ENCODE measurements at places on chromosomes 3 and 15.

DNA sequence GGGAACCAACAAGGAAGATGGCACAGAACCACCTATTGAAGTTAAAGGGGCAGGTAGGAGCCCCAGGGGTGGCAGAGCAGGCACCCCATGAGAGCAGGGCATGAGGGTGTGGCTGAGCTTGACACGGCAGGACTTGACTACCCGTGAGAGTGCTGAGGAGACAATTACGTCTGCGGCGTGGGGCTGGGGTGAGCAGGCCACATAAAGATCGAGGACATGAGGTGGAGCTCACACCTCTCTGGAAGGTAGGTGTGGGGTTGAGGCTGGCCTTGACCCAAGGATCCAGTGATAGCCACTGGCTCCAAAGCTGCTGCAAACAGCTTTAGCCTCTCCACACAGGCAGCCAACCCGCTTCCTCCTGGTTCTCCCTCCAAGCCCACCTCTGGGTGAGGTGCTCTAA, 64.5 kb downstream of the PCSK6 start:
- no peak for DNase-seq

DNA sequence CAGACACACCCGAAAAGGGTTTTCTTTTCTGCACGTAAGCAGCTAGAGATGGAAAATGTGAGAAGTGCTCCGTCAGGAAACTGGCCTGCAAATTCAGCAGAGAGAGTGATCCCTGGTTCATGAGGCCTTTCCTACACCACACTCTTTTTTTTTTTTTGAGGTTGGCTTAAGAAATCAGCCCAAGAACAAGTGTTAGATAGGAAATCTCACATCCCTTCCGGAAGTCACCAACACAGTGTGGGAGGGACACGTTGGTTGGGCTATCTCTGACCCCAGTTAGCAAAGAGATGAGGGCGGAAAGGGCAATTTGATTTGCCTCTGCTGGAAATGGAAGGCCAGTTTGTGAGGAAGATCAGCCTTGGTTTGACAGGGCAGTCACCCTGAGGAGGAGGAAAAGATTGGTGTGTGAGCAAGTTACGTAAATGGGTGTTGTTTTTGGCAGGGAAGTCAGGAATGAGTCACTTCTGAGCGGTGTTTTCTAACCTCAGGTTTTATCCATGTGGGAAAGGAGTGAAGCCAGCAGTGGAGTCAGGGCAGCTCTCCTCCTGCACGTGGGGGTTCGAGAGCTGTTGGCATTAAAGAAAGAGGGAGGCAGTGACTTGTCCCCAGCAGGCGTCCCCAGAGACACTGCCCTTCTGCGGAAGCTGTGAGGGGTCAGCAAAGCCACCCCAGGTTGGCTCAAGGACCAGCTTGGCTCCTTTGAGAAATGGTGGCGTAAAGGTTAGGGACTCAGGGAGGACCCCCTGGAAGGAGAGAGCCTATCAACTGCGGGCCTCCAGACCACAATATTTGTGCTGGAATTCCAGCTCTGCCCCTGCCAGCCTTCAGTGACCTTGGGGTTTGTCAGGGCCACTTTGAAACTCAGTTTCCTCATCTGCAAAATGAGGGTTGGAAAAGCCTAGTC, 237.6 kb upstream of the BHLHE40 start:
- peak; percentile 86 for DNase-seq

- no peak for DNase-seq
Observed at GRCh38 chr3:55042591-55042990, 114.7 kb upstream of the LRTM1 start.

- no peak for DNase-seq
Observed at GRCh38 chr15:29870495-29871151, 48.4 kb upstream of the TJP1 start.

GRCh38 chr3:45034612-45035252, 8.6 kb downstream of the CLEC3B start:
- no peak for DNase-seq

- DNase-seq: no peak
Observed at GRCh38 chr3:46071222-46071858, 44.1 kb upstream of the XCR1 start.

- DNase-seq: no peak
Observed at GRCh38 chr3:190564175-190564574, 50.3 kb downstream of the IL1RAP start.

- DNase-seq: no peak
Observed at GRCh38 chr3:177725165-177725564, 527.9 kb upstream of the TBL1XR1 start.

- DNase-seq: peak; percentile 25
Observed at GRCh38 chr3:42572278-42572677, 9.5 kb downstream of the SEC22C start.

GRCh38 chr3:185282696-185283373, 29.0 kb upstream of the EHHADH start:
- DNase-seq: peak; percentile 87

All from kidney capillary endothelial cell (primary cell).